ENCODE measurements at places on chromosomes 4 and X.

DNA sequence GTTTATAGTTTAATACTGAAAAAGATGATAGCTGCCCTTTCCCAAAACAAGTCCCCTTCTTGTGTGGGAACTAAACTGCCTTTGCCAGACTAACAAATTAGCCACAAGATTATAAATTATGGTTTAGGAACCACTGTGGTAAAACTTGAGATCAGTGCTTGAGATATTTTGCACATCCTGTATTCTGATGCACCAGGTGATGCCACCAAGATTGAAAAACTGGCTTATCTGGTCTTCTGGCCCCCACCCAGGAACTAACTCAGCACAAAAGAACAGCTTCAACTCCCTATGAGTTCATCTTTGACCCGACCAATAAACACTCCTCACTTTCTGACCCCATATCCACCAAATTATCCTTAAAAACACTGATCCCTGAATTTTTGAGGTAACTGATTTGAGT lies 36.7 kb upstream of the EFNB1 start:
- no peak for DNase-seq

DNA sequence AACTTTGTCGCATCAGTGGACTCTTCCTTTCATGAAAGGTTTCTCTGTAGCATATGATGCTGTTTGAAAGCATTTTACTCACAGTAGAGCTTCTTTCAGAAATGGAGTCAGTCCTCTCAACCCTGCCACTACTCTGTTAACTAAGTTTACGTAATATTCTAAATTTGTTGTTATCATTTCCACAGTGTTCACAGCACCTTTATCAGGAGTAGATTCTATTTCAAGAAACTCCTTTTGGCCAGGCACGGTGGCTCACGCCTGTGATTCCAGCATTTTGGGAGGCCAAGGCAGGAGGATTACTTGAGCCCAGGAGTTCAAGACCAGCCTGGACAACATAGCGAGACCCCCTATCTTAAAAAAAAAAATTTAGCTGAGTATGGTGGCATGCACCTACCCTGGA lies 90.0 kb downstream of the KDM6A start:
- no peak for DNase-seq

GRCh38 chrX:141969706-141970105 lies 66.0 kb downstream of the MAGEC1 start:
- DNase-seq: no peak

DNA sequence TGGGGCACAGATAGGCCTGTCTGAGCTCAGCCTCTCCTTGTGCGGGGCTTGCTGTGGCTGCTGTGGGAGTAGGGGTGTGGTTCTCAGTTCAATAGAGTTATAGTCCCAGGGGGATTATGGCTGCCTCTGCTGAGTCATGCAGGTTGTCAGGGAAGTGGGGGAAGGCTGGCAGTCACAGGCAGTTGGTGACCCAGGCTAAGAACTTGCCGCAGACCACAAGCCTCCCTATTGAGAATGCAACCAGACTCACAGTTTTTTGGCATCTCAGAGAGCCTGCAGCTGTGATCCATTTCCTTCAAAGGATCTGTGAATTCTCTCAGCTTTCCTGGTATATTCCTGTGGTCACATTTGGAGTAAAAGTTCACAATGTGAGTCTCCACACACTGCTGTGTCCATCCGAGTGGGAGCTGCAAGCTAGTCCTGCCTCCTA lies 364.9 kb downstream of the ZNF674 start:
- no peak for DNase-seq

Data from stimulated activated CD4-positive, alpha-beta T cell treated with anti-CD3 and anti-CD28 coated beads, Interleukin-1b, Interleukin-23, amount 100 ng/mL, for 1 hour (primary cell).